Activated naive CD8-positive, alpha-beta T cell treated with anti-CD3 and anti-CD28 coated beads for 36 hours (primary cell): ENCODE measurements at places on chromosomes 4 and X. TPM values are rescaled to one million over a fixed set of nuclear protein-coding genes. Genes with fewer than 3 reads are reported as not detected.

DNA sequence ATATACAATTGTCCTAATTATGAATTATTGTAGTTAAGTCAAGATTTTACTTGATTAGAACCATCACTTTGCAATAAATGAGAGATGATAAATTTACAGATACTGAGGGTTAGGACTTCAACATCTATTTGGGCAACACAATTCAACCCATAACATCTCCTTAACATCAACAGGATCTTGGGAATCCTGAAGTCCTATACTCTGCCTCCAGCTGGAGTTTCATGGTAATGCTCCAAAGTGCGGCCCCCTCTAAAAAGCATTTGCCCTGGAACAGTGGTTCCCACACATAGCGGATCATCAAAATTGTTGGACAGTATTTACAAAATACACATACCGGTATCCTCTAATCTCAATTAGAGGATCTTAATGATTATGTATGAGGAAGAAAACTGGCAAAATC, 618.6 kb downstream of the CENPC start:
- no peak for DNase-seq

- no peak for DNase-seq
These were observed 212.4 kb upstream of the NDST4 start for GRCh38 chr4:115325836-115326235.

ERCC6L gene
- 13.7 TPM for total RNA-seq

DNA sequence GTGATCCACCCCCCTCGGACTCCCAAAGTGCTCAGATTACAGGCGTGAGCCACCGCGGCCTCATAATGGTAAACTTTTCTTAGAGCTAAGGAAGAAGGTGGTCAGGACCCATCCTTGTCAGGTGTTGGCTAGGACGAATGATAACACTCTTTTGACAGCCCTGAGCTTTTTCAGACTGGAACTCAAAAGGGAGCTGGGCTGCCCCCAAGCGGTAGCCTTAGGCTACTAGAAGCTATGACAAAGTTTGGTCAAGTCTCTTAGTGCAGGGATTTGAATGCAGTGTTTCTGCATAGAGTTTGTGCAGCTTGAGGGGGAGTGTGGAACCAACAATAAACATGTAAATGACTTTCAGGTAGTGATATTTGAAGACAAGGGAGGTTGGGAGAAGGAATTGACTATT, 11.8 kb upstream of the HSD17B10 start:
- peak; percentile 35 for DNase-seq

- DNase-seq: no peak
These were observed 164.3 kb downstream of the ENOX2 start for GRCh38 chrX:130738638-130739195.

DNA sequence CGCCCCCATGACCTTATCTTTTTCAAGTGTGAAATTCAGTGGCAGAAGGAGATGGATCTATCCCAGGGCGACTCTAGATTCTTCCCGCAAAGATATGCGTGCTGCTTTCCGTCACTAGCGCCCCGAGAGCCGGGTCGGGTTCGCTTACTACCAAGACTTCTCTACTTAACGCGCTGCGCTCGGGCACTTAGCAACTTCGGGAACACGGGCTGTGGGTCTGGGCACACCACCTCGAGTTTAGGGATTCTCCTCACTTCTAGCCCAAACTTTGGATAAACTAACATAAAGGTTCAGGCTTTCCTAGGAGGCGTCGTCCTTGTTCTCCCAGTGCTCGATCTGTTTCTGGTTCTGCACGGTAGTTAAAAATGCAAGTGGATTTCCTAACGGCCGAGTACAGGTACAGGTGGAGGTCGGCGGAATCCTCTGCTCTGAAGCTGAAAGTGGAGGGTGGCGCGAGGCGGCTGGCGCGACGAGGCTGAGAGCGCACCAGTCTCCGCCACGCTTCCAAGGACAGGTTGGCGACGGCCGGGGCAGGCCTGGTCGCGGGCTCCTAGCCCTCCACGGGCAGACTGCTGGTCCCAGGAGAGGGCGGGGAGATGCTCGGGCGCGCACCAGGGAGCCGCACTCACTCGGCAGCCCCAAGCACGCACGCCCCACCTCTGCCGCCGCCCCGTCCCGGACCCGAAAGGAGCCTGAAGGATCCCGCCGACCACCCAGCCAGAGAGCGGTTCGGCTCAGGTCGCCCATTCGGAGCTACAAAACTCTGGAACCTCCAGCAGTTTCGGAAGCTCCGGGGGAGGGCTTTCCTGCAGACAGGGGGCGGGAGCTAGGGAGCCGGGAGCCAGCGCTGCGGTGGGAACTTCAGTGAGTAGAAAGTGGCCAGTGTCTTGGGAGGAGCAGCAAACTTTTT, 100.8 kb upstream of the TENM3 start:
- no peak for DNase-seq

DNA sequence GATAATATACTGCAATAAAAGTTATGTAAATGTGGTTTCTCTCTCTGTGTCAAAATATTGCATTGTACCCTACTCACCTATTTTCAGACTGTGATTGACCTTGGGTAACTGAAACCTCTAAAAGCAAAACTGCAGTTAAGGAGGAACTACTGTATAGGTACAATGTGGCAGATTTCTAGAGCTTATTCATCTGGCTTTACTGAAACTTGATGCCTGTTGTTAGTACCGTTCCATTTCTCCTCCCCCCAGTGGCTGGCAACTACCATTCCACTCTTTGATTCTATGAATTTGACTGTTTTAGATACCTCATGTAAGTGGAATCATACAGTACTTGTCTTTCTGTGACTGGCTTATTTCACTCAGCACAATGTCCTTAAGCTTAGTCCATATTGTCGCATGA, 61.9 kb downstream of the HOPX start:
- DNase-seq: no peak

GRCh38 chr4:125519371-125520146, 204.8 kb downstream of the FAT4 start:
- DNase-seq: no peak

RAB39B gene
- total RNA-seq: 13.1 TPM

GRCh38 chrX:15973946-15974345, 119.3 kb upstream of the AP1S2 start:
- DNase-seq: no peak

IL2RG gene
- total RNA-seq: 241 TPM

DNA sequence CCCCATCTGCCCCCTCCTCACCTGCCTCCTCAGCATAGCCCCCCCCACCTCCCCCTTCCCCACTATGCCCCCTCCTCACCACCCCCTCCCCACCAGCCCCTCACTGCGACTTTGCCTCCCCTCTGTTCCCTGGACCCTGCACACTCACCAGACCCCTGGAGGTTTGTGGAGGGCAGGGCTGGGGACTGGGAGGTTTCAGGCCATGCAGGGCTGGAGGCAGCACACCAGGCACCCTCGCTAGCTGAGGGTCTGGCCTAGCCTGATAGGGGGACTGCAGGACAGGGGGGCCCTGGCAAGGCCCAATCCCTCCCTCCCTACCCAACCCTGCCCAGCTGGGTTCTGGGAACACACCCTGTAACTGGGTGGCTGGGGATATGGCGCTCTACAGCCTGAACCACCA, 28.0 kb downstream of the TACC3 start:
- no peak for DNase-seq

GRCh38 chrX:40313269-40313668, 215.5 kb upstream of the BCOR start:
- DNase-seq: no peak

GAGE2A gene
- total RNA-seq: not detected

TLR3 gene
- total RNA-seq: not detected

- no peak for DNase-seq
These were observed 9.2 kb upstream of the SLC25A43 start for GRCh38 chrX:119389871-119390501.

CDKL2 gene
- 0.60 TPM for total RNA-seq

- no peak for DNase-seq
These were observed 33.3 kb downstream of the TENM3 start for GRCh38 chr4:182276210-182277109.

GRCh38 chr4:175805846-175806245, 6.2 kb downstream of the GPM6A start:
- DNase-seq: no peak

GRCh38 chrX:109739625-109740432, 6.8 kb upstream of the ACSL4 start:
- DNase-seq: no peak

SPP1 gene
- not detected for total RNA-seq

- DNase-seq: no peak
These were observed 17.8 kb downstream of the PLCXD1 start for GRCh38 chrX:298993-299392.

- DNase-seq: no peak
These were observed 48.3 kb downstream of the ENPP6 start for GRCh38 chr4:184169225-184169867.

TBL1X gene
- total RNA-seq: 33.9 TPM

- DNase-seq: no peak
These were observed 114.9 kb downstream of the EFHC2 start for GRCh38 chrX:44228621-44229020.

GRCh38 chrX:71081330-71082123, 13.4 kb upstream of the SNX12 start:
- DNase-seq: no peak

GRCh38 chrX:53211391-53211978, 13.5 kb downstream of the KDM5C start:
- no peak for DNase-seq

DNA sequence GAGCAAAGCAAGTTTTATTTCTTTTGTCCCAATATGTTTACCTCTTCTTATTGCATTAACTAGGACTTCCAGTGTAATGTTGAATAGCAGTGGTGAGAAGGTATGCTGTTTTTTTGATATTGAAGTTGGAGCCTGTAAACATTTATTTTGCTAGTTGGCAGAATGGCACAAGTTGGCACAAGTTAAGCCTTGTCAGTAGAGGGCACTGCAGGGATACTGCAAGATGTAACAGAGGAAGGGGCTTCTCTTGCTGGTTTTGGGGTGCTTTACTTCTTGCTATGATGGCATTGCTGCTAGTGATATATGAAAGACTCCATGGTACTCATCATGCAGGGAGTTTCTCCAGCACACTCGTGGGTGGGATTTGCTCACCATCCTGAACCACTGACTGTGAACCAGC, 327.3 kb upstream of the ARX start:
- no peak for DNase-seq

P2RY10 gene
- 54.5 TPM for total RNA-seq

YY2 gene
- 2.5 TPM for total RNA-seq

DNA sequence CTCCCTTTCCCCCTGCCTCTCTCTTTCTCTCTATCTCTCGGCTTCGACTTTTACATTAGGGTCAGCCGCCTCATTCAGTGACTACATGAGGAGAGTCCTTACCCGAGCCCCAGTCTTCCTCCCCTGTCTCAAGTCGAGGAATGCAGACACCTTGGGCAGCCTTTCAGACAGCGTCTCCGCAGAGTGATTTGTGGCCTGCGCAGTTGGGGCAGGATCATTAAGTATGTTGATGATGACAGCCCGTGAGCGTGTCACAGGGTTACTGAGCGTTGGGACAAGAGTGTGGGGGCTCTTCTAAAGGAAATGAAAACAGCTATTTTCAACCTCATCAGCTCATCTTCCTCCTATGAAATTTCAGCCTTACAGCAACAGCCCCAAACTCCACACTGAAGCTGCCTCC, 312.1 kb upstream of the GATB start:
- no peak for DNase-seq

HPSE gene
- total RNA-seq: 6.5 TPM

GAB3 gene
- 3.4 TPM for total RNA-seq

DNA sequence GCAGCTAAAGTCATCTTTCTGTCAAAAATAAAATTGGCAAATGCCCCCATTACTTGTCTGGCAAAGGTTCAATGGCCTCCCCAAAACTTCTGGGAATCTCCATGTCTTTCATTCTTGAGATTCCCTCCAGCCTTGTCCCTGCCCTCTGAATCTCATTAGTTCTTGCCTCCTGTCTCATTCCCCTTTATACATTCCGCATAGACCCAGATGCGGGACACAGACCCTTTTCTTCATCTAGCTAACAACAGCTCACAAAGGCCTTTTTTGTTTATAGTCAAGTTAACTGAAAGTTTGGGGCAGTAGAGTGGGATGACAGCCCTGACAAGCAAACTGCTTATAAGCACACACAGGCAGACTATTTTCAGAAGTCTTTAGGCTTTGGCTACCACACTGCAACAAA, 306.1 kb upstream of the FAM241A start:
- DNase-seq: no peak

DNA sequence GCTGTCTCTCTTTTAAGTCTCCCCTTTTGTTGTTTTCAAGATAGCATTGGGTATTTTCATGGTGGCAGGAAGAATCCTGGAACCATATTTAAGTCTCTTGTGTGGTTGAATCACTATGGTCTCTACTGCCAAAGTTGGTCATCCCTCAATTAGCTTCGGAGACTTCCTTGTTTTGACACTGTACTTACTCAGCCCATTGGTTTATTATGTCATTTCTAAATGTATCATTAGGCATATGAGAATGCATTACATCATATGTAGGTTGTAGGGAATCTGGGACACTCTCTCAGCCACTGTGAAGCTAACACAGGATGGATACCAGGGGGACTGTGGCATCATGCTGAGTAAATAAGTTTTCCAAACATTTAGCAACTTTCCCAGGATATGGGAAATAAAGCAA, 211.8 kb downstream of the DTHD1 start:
- no peak for DNase-seq

DNA sequence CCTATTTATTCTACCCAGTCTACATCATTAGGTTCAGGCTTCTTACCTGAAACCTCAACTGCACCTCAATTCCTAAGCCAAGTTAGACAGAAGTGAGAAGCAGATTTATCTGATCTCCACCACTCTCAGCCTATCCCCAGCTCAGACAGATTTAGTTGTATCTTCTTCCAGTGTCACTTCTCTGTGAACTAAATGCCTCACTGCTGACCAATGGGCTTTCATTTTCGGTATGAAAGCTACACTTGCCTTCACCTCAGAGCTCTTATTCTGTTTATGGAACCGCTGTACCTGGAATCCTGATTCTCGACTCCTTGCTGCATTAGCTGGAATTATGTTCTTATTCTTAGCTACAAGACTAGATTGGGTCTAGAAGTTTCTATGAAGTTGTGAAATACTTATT, 833.2 kb downstream of the CCSER1 start:
- DNase-seq: no peak

DNA sequence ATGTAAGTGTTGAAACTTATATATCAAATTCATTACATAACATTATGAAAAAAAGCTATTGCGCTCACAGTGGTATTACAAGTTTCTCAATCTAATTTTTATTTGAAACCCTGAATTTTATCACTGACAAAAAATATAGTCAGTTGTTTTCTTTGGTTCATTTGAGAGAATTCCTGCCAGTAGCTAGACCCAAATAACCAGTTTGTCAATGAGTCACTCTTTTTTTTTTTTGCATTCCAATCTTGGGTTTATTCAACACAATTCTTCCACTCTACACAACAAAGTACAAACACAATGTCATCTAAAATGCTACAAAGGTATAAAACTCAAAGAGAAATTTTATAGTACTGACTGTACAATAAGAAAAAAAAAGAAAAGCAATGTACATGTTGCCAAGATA, 13.1 kb downstream of the HPF1 start:
- DNase-seq: no peak

NSG1 gene
- 3.8 TPM for total RNA-seq

GRCh38 chr4:40292313-40292759, 42.8 kb upstream of the CHRNA9 start:
- no peak for DNase-seq
